HCT116 (cell line): ENCODE measurements at places on chromosomes 2 and 18. TPM values are rescaled to one million over a fixed set of nuclear protein-coding genes. Genes with fewer than 3 reads are reported as not detected.

- no peak for DNase-seq
Observed at GRCh38 chr2:84940088-84940470, 30.9 kb upstream of the KCMF1 start.

The ERBB4 gene
- 0.10 TPM for total RNA-seq

GRCh38 chr18:336713-337112, 68.9 kb upstream of the THOC1 start:
- DNase-seq: no peak

GRCh38 chr2:152396763-152397162, 61.8 kb downstream of the FMNL2 start:
- DNase-seq: no peak

GRCh38 chr2:48519593-48519992, 10.4 kb upstream of the STON1 start:
- DNase-seq: no peak

GRCh38 chr2:149586898-149587219, 716 bp downstream of the MMADHC start:
- DNase-seq: no peak

DNA sequence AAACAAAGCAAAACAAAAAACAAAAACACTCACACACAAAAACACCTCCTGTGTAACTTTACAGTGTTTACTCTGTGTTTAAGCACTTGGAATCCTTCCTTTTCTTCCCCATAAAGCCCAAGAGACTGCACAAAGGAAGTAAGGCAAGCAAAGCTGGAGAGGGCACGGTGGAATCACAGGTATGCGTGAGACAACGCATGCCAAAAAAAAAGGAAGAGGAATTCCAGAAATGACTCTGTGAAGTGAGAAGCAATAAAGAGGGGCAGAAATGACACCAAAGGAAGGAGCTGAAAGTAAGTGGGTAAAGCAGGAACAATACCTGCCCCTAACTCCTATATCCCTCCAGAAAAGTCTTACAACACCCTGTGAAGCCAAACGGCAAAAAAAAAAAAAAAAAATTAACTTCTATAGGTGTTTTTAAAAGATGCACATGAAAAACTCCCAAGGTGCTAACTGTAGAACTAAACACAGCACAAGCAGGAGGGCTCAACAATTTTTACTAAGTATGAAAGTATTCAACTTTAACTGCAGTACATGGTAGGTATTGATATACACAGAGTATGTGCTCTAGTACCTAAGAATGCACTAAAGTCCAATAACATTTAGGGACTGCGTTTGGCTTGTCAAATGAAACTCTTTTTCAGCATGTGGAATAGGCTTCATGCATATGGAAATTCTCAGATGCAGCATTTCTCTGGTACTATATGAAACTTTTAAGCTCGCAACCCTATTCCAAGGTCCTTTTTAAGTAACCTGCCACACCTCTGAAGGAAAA, 9.1 kb downstream of the RND3 start:
- DNase-seq: no peak

- no peak for DNase-seq
Observed at GRCh38 chr18:71583252-71583651, 960.9 kb downstream of the CBLN2 start.

The GKN2 gene
- not detected for total RNA-seq

The RAB12 gene
- 32.7 TPM for total RNA-seq

The KCNS3 gene
- 5.2 TPM for total RNA-seq

The TGIF1 gene
- total RNA-seq: 242 TPM

The WDFY1 gene
- 44.7 TPM for total RNA-seq
